Muscle of arm (tissue), 14 donors: ENCODE measurements at places on chromosomes 5 and 9.

GRCh38 chr5:158531860-158532259 lies 567.9 kb downstream of the EBF1 start:
- DNase-seq, result no peak

GRCh38 chr9:32867026-32867425 lies 83.7 kb downstream of the TMEM215 start:
- DNase-seq, result no peak

GRCh38 chr9:3916984-3917383 lies 382.9 kb downstream of the GLIS3 start:
- no peak for DNase-seq

DNA sequence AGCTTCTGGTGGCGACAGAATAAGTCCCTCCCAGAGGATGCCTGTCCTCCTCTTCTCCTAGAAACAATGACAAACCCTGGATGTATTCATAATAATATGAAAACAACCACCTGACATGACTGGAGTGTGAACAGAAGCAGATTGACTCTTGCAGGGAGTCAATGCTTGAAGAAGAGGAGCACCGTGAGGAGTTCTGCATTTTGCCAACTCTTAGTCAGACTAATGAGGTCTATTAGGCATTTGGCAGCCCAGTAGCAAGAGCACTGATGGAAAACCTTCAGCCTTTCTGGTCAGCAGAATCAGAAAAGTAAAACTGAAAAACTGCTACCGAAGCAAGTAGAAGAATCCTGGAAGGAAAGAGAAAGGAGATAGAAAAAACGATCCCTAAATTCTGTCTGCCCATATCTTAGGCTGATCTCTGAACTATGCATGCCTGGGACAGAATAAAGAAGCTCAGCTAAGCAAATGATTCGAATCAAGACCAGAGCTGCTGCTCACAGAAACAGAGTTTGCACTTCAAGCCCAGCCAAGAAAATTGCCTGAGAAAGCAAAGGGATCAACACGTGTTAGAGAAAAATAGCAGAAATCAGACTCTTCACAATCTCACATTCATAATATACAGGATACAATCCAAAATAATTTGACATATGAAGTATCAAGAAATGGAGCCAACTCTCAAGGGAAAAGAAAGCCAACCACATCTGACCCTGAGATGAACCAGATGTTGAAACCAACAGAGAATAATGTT lies 69.5 kb upstream of the OSMR start:
- no peak for DNase-seq

- no peak for DNase-seq
Measured at GRCh38 chr9:137056739-137057415, 3.0 kb upstream of the ENTPD2 start.

GRCh38 chr5:139561655-139562451 lies 714 bp downstream of the UBE2D2 start:
- DNase-seq, result peak; percentile 53

DNA sequence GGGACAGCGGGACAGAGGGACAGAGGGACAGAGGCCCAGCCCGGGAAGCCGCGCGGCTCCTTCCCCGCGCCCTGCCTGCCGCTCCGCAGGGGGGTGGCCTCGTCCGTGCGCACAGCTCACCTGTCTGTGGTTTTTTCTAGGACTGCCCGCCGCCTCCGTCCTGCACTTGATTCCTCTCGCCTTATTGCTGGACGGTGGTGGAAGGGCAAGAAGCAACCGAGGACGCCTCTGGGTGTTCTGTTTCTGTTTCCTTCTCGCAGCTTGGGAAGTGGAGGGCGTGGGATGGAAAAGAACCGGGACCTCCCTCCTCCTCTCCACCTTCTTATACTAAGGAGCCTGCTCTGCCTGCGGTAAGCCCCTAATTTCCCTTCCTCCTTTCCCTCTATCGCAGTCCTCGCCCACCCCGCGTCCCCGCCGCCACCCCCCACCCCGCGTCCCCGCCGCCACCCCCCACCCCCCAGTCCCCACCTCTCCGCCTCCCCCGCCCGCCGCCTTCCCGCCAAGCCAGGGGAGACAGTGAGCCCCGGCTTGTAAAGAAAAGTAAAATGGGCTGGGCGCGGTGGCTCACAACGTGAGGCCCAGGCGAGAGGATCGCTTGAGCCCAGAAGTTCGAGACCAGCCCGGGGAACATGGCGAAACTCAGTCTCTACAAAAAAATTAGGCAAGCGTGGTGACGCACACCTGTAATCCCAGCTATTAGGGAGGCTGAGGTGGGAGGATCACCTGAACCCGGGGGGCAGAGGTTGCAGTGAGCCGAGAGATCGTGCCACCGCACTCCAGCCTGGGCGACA lies 9.6 kb upstream of the FLT4 start:
- DNase-seq, result no peak

- no peak for DNase-seq
Measured at GRCh38 chr9:89814340-89815040, 209.7 kb downstream of the GADD45G start.

DNA sequence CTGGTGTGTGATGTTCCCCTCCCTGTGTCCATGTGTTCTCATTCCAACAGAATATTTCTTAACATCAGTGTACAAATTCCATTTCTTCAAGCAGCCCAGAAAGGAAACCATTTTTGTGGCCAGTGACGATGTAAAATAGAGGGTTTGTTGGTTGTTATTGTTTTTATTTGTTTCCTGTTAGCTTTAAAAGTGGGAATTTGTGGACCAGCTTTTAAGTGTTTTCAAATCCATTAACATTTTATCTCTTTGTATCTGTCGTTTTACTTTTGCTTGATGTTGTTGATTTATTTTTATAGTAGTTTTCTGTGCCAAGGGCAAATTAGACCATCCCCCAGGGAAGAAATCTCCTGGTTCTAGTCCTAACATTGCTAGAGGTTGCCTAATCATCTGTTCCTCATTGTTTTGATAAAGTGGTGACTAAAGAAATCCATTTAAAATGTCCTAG lies 100.0 kb downstream of the GDNF start:
- DNase-seq, result no peak

GRCh38 chr9:112581469-112582176 lies 95.0 kb downstream of the KIAA1958 start:
- DNase-seq, result no peak

- DNase-seq, result no peak
Measured at GRCh38 chr9:77158772-77159513, 18.4 kb upstream of the VPS13A start.

DNA sequence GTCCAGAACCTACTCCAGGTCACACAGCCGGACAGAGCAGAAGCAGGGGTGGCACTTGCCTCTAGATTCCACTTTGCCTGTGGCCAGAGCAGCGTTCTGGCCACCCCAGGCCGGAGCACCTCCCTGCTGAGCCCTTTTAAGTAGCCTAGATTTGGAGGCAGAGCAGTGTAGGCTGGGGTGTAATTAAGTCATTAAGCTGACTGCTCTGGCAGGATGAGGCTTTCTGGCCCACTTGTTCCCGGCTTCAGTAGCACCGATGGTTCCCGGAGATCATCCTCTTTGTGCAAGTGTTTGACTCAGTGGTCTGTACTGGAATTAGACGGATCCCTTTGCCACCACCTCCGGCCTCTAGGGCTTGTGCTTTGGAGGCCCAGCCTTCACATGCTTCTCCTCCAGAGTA lies 281.9 kb upstream of the ANKRD55 start:
- DNase-seq, result no peak

DNA sequence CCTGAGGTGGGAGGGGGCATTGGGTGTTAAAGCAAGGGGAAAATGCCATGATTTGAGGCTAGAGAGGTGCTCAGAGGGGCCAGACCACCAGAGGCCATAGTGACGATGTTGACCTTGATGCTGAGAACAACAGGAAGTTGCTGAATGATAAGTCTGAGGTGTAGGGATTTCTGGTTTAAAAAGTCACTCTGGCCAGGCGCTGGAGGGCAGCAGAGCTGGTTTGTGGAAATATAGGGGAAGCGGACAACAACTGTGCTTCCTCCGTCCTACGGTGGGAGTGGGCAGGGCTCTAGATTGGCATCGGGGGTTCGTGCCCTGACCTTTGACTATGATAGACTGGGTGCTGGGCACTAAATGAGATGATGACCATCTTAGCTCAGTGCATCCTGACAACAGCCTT lies 44.7 kb downstream of the STOM start:
- no peak for DNase-seq

GRCh38 chr5:67268231-67269021 lies 71.8 kb upstream of the CD180 start:
- DNase-seq, result peak; percentile 97

DNA sequence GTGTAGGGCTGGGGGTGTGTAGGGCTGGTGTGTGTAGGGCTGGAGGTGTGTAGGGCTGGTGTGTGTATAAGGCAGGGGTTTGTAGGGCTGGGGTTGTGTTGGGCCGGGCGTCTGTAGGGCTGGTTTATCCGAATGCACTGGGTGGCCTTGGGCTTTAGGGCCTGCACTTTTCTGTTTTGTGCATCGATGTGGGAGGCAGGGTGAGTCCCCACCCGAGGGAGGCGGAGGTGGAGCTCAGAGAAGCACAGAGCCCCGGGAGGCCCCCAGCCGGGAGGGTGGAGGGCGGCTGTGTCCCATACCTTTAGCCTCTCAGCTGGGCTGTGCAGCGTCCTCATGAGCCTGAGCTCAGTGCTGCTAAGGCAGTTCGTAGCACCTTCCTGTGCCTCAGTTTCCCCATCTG lies 13.5 kb downstream of the COL5A1 start:
- DNase-seq, result no peak

DNA sequence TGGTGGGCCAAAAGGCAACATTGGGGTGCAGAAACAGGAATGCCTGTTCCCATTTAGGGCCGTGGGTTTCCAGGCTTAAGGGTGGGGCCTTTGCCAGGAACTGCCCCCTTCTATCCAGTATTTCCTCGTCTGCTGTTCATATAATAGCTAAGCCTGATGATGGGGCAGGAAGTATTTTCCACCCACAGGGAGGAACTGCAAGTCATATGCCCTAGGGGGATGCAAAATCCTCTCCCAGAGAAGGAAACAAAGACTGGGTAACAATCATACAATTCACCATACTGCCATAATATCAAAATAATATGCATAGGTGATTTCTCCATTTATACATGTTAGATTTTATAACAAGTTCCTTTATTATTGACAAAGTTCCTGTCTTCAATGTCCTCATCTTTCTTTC lies 20.5 kb upstream of the RPS23 start:
- DNase-seq, result no peak

- no peak for DNase-seq
Measured at GRCh38 chr5:177310757-177311391, 824 bp downstream of the MXD3 start.

DNA sequence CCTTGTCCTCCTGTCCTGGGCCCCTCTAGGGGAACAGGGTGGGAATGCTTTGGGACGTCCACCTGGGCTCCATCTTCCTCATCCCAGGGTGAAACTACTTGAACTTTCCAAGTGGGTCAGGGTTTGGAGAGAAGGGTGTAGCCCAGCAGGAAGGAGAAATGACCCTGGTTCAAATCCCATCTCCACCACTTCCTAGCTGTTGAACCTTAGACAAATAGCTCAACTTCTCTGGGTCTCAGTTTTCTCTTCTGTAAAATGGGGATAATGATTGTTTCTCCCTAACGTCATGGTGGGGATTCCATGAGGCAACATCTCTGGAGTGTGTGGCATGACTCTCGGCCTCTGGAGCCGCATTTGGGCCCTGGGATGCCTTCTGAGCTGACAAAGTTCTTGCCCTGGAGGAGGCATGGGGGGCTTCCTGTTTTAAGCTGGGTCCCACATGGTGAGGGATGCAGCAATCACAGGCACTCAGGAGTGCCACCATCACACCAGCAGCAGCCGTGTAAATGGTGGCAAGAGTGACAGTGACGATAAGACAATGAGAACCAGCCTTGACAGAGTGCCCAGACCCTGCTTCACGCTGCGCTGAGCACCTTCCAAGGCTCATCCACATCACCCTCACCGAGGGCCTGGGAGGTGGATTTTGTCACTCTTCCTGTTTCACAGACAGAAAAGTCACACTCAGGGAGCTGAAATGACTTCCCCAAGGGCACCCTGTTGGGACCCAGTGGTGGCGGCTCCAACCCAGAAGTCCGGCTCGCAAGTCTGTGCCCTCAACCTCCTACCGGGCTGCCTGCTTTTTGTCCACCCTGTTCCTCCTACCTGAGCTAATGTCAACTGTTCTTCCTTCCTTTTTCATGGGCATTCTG lies 69.5 kb upstream of the IER5L start:
- DNase-seq, result no peak

DNA sequence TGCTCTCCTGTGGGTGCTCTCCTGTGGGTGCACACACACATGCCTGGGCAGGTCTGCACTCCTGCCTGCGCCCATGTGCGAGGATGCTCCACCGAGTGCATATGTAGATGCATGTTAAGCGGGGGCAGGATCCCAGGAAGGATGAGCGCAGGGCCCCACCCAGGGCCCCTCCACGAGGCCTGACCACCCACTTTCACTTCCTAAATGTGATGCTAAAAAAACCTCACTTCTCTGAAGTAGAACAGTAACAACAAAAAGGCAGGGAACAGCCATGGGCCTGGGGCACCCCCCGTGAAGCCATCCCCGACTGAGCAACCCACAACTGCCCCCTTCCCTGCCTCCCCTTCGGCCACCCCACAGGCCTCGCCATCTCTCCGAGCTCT lies 48.2 kb upstream of the SARDH start:
- no peak for DNase-seq

DNA sequence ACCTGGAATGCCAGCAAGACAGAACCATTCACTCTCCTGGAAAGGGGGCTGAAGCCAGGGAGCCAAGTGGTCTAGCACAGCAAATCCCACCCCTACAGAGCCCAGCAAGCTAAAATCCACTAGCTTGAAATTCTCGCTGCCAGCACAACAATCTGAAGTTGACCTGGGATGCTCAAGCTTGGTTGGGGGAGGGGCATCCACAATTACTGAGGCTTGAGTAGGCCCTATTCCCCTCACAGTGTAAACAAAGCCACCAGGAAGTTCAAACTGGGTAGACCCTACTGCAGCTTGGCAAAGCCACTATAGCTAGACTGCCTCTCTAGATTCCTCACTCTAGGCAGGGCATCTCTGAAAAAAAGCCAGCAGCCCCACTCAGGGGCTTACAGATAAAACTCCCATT lies 17.3 kb downstream of the RIGI start:
- no peak for DNase-seq

GRCh38 chr5:178206166-178207101 lies 2.1 kb downstream of the HNRNPAB start:
- DNase-seq, result no peak
